ENCODE measurements at places on chromosomes 6 and 20. TPM values are rescaled to one million over a fixed set of nuclear protein-coding genes. Genes with fewer than 3 reads are reported as not detected.

DNA sequence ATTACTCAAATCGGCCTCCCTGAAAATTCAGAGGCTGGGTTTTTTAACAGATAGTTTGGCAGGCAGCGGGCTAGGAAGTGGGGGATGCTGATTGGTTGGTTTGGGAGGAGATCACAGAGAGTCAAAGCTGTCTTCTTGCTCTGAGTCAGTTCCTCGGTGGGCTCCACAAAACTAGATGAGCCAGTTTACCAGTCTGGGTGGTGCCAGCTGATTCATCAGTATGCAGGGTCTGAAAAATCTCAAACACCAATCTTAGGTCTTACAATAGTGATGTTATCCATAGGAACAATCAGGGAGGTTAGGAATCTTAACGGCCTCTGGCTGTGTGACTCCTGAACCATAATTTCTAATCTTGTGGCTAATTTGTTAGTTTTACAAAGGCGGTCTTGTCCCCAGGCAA, 190.7 kb downstream of the C6orf118 start:
- no peak for DNase-seq

DNA sequence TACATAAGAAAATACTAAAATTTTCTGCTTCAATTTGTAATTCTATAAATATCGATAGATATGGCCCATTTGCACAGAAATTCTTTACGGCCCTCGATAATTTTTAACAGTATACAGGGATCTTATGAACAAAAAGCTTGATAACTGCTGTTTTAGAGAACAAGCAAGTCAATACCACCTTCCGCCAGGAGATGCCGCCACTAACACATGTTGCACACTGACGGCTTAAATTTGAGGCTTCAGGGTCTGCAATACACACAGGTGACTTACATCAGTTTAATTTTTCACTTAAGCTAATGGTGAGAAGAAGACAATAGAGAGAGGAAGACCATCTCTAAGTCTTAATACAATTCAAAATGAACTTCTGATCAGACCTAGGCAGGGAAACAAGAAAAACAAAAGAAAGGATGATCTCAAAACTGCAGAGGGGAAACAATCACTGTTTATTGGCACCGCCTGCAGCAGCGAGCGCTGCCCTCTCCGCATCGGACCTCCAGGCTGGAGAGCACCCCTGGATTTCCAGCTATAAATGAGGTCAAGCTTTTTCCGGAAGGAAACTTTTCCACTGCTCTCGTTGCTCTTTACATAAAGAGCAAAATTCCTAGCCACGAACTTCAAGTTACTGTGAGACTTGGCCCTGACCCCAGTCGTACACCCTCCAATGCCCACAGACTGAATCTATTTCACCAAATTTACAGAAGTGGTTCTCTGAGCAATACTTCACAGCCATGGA, 53.9 kb downstream of the OTOR start:
- DNase-seq: peak; percentile 60

DNA sequence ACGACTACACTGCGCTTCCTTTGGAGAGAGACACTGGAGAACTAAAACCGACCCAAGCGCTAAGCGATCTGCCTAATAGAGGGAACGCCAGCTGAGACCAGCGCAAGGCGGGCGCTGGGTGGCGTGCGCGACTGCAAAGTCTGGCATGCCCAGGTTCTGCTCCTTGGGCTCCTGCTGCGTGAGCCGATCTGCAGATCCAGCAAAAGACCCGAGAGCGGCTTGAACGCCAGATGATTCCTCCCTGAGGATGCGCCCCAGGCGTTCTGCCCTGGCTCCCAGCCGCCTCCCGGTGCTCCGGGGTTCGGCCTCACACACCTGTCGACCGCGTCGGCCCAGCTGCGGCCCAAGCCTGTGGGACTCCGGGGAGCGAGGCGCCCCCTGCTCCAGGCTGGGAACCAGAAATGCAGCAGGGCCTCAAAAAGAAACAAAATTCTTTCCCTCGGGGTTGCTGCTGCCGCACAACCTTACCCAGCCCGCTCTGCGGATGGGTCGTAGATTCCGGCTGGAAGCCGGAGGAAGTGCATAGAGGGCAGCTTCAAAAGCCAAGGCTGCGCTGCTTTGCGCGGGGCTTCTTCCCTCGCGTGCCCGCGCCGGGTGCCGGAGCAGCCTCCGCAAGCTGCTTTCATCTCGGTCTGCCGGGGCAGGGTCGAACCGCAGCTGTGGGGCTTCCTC, 17.9 kb upstream of the PRDM13 start:
- DNase-seq: no peak

- DNase-seq: no peak
Observed at GRCh38 chr6:20464041-20464440, 62.4 kb downstream of the E2F3 start.

The GPR63 gene
- 1.6 TPM for total RNA-seq

- DNase-seq: no peak
Observed at GRCh38 chr6:2597991-2598390, 152.7 kb downstream of the MYLK4 start.

DNA sequence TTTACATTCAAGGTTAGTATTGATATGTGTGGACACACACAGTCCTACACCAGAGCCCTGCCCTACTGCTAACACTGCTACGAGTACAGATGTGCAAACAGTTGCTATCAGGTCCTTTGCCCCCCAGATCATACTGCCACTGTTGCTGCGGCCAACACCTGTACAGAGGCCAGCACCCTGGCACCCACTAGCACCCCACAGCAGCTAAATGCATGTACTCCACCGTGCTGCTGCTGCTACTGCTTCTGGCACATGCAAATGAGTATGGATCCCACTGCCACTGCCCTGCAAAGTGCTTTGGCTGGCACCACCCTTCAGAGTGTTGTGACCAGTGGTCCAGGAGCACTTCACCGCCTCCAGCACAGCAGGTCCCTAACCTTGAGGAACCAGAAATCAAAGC, 621.9 kb downstream of the GRIK2 start:
- no peak for DNase-seq

- no peak for DNase-seq
Observed at GRCh38 chr6:5471637-5472398, 210.5 kb downstream of the FARS2 start.

DNA sequence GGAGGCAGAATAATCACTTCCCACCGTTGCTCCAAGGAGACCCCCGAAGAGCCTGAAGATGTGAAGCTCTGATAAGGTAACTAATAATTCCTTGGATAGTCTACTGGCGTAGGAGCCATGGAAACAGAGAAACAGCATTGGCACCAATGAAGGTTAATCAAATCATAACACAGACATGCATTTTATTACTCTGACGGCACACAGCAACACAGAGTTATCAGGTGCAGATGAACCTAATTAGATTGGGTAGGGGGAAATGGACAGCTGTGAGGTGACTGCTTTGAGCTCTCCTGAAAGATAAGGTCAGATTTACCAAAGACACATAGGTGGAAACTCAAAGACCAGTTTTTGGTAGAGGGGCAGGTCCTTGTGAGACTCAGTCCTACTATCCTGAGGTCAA, 544.0 kb upstream of the AGPAT4 start:
- no peak for DNase-seq

The GTSF1L gene
- total RNA-seq: 4.0 TPM

- no peak for DNase-seq
Observed at GRCh38 chr6:142345261-142345660, 43.5 kb downstream of the ADGRG6 start.

The FOXS1 gene
- total RNA-seq: not detected

The DDX43 gene
- total RNA-seq: not detected

GRCh38 chr6:27544612-27545260, 71.8 kb upstream of the ZNF184 start:
- no peak for DNase-seq

The RBBP9 gene
- 13.6 TPM for total RNA-seq

DNA sequence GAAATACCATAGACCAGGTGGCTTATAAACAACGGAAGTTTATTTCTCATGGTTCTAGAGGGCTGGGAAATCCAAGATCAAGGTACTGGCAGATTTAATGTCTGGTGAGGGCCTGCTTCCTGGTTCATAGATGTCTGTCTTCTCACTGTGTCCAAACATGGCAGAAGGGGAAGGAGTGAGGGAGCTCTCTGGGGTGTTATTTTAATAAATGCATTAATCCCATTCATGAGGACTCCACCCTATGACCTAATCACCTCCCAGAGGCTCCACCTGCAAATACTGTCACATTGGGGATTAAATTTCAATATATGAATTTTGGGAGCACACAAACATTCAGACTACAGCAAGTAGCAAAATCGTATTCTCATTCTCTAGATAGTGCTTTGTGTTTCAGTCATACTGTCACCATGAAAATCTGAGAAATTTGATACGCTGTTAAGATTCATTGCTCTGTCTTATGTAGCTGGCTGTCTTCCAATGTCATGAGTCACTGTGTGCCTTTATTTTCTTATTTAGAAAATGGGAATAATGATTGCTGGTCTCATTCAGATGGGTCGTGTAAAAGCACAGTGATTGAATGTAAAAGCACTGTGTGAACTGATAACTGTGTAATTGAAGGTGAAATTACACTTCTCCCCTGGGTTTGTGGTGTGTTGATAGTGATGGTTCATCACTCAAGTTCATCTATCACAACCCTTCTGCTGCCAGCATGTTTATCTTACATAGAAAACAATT, 8.9 kb upstream of the ERVFRD-1 start:
- DNase-seq: no peak

DNA sequence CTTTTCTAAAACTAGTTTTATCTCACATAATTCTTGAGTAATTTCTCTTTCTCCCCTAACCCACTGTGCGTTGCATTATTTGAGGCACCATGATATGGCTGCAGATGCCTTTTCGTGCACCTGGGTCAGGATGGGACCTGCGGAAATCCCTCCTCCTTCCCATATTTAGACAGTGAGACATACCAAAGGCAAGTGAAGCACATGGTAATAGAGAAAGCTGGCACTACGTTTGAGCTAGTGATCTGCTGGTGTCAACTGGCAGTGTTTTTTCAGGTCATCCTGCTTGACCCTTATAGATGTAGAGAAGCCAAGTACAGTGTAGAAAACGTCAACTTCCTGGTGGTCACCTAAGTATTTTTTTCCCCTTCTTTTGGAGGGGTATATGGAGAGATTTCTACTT, 71.7 kb downstream of the FOXO3 start:
- no peak for DNase-seq

- DNase-seq: no peak
Observed at GRCh38 chr6:18245642-18246041, 18.7 kb downstream of the DEK start.

DNA sequence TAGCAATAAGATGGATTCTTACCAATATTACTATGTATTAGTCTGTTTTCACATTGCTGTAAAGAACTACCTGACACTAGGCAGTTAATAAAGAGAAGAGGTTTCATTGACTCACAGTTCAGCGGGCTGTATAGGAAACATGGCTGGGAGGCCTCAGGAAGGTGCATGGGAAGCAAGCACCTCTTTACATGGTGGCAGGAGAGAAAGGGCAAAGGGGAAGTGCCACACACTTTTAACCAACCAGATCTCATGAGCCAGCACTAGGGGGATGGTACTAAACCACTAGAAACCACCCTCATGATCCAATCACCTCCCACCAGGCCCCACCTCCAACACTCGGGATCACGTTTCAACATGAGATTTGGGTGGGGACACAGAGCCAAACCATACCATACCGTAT, 40.7 kb upstream of the CCDC167 start:
- no peak for DNase-seq

DNA sequence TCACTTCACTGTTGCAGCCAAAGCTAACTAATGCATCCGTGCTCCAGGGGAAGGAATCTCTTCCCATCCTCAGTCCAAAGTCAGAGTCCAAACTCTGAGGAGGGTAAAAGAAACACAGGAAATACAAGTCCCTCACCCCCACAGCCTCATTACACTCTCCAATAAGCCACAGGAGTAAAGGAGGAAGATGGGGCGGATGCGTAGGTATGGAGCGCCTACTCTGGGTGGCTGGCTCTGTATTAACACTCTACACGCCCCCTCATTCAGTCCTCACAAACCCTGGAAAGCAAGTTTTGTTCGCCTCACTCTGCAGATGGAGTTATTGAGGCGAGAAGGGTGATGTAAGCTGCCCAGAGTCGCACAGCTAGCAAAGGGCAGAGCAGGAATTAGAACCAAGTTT, 242.9 kb downstream of the NRN1 start:
- DNase-seq: peak; percentile 36

DNA sequence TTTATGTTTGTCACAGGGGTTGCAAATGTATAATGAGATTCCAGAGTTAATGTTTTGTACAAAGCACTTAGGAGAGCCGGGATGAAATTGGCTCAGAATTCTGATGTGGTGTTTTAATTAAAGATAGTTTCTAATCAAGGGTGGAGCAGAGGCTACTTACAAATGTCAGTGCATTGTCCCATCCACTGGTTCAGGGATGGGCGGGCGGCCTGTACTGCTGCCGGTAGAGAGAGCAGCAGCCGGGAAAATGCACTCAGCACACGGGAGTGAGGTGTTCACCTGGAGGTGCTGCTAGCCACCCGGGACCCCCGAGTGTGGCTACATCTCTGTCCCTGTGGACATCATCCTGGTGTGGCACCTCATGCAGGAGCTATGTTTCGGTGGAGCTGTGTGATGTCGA, 193.3 kb downstream of the QKI start:
- no peak for DNase-seq

The CAGE1 gene
- total RNA-seq: 0.27 TPM

GRCh38 chr6:30914854-30915590, 984 bp downstream of the VARS2 start:
- peak; percentile 35 for DNase-seq

The FILIP1 gene
- not detected for total RNA-seq

DNA sequence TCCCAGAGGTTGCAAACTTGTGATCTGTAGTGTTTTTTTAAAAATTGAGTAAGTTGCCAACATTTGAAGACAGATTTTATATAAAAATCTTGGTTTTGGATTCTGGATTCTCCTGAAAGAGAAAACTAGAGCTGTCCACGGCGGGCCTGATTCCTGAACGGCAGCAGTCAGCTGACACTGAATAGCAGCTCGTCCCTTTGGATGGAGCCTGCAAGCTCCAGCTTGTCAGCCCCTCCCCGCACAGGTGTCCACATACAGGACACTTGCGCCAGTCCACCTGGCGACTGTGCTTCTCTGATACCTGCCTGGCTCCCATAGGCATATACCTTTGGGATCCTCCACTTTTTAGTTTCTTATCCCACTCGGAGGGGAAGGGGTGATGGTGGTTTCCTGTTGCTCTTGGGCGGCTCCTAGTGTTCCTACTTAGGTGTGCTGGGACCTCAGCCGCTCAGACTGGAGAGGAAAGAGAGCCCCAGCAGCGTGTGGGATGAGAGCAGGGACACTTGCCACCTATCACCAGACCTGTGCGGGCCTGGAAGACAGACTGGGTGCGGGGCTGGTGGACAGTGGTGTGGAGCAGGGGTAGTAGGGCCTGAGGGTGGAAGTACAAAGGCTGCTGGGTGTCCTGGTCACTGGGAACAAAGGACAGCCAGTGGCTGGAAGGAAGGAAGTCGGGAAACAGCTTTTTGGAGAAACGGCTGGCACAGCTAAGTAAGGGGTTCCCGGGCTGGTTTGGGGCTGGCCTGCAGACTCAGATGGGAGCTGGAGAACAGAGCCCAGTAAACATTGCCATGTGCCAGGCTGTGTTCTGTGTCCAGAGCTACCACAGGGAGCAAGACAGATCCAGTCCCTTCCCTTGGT, 18.3 kb downstream of the GHRH start:
- DNase-seq: no peak

The EGFL8 gene
- total RNA-seq: 21.6 TPM

GRCh38 chr6:41748542-41748941, 1.3 kb upstream of the PGC start:
- no peak for DNase-seq

- DNase-seq: no peak
Observed at GRCh38 chr6:53803081-53803860, 8.5 kb downstream of the LRRC1 start.

The C2 gene
- 8.7 TPM for total RNA-seq

Data from OCI-LY7 (cell line).